Stimulated activated CD8-positive, alpha-beta memory T cell treated with anti-CD3 and anti-CD28 coated beads, Interleukin-12 subunit alpha, Interleukin-12 subunit beta, amount 100 ng/mL, for 4 hours (primary cell): ENCODE measurements at places on chromosomes 11 and 22.

DNA sequence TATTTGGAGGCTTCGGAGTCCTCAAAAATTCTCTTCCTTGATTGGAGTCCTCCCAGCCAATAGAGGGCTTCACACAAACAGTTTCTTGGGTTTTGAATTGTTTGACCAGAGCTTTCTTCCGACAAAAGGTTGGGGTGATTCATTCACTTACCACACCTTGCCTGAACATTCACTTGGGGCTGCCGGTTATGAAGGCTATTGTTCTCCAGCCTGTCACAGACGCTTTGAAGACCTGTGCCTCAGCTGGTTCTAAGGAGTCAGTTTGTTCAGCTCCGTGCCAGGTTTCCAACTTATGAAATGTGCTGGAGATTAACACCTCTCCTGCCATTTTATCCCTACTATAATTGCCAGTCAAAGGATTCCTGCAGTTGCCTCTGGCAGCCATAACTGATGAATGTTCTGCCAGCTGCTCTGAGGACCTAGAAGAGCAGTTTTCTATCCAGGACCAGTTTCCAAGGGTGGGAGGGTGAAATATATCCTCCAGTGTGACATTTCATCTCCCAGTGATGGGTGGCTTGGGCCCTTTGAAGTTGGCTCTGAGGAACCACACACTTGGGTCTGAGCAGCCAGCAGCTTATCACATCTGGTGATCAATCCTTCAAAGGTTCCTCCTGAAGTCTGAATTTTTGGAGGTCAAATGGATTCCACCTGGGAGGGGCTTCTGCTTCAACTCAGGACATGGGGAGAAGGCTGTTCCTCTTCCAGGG is 31.4 kb downstream of the LIMK2 start:
- DNase-seq: no peak

GRCh38 chr11:71490731-71491390 is 36.2 kb upstream of the KRTAP5-7 start:
- DNase-seq: no peak

DNA sequence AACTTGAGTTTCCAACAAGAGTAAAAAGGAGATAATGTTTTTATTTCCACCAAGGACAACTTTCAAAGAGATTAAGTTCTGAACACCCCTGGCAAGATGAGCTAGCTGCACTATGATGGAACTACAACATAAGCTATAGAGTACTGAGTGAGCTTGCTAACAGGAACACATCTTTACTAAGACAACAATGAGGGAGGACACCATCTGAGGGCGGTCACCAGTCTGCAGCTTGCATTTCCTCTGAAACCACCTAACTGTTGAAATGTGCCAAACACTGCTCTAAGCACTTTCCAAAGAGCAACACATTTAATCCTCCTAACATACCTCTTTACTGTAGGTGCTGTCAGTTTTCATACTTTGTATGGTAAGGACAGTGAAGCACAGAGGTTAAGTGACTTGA is 68.4 kb downstream of the TCF20 start:
- DNase-seq: no peak

GRCh38 chr11:34356913-34357700 is 703 bp downstream of the ABTB2 start:
- peak; percentile 18 for DNase-seq

DNA sequence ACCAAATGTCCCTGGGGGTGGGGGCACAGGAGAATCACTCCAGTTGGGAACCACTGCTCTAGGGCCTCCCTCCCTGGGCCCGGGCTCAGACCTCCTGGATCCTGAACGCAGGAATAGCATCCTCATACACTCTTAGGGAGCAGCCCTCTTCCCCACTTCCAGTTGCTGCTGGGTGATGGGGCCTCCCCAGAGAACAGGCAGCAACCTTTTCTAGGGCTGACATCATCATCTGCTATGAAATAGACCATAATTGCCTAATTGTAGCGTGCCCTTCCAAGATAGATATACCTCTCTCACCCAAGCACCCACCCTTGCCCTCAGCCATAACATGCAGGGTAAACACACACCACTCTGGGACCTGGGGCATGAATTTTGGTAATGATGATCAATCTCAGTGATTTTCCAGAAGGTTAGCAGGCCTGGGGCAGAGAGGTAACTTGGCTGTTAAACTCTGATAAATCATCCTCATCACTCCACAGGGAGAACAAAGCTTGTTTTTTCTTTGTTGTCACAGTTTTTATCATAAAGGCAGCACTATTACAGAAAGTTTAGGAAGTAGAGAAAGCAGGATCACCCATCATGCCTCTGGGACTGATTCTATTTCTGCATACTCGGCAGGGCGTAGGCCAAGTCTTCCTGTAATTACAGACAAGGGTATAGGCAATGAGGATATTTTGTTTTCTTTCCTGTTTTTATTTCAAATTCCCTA is 88.3 kb upstream of the PRDM11 start:
- DNase-seq: no peak

DNA sequence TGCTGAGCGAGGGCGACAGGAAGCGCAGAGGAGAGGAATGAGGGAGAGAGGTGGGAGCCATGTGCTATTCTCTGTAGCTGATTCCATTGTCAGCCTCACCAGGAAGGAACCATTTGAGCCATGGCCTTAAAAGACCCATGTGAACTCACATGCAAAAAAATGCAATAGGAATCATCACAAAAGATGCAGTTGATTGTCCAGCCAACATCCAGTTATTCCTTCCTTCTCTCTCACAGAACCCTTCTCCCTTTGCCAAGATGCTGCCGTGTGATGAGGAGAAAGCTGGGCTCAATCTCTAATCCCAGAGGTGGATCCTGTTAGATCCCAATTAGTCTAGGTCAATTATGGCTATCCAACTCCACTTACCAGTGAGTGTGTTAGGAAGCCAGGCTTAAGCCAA is 58.2 kb upstream of the RRAS2 start:
- no peak for DNase-seq

DNA sequence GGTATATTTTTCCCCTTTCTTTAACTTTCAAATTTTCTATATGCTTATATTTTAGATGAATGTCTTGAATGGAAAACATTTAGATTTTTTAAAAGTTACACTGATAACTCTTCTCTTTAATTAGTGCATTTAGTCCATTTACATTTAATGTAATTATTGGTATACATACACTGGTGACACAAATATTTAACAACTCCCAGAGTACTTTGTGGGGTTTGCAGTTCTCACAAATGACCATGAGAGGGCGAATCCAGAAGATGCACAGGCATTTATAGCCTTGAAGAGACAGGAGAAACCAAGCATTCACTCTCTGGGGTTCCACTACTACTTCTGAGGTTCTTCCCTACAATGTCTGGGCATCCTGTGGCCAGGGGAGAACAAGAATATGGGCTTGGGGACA is 125.1 kb downstream of the TIMP3 start:
- DNase-seq: no peak

- no peak for DNase-seq
These were observed 119.5 kb upstream of the NARS2 start for GRCh38 chr11:78694152-78694551.

DNA sequence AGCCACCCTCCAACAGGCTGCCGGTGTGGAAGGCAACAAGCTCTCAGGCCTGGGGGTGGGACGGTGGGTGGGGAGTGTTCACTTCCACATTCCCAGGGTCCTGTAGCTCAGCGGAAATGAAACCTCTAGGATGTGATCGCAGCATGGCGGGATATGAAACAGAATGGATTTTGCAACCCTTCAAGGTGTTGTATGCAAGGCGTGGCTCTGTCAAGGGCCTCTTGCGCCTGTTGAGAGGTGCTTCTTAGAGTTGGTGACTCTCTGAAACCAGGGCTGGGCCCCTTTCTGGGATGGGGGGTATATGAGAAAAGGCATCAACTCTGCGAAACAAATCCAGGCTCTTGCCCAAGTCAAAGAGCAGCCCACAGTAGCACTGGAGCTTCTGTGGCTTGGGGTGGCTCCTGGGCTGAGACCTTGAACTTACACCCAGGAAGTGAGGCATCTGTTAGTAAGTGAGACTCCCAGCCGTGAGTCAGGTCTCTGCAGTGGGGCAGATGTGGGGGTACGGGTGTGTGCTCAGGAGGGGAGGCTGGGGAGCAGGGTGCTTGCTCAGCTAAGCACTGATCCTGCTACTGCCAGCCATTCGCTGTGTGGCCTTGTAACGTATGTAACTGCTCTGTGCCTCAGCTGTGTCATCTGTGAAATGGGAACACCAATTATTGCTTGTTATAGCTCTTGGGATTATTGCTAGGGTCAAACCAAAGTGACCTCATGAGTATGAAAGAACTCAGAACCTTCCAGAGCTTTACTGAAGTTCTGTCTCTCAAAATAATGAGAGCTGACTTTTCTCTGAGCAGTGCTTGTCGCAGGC is 28.3 kb downstream of the NECTIN1 start:
- DNase-seq: no peak

DNA sequence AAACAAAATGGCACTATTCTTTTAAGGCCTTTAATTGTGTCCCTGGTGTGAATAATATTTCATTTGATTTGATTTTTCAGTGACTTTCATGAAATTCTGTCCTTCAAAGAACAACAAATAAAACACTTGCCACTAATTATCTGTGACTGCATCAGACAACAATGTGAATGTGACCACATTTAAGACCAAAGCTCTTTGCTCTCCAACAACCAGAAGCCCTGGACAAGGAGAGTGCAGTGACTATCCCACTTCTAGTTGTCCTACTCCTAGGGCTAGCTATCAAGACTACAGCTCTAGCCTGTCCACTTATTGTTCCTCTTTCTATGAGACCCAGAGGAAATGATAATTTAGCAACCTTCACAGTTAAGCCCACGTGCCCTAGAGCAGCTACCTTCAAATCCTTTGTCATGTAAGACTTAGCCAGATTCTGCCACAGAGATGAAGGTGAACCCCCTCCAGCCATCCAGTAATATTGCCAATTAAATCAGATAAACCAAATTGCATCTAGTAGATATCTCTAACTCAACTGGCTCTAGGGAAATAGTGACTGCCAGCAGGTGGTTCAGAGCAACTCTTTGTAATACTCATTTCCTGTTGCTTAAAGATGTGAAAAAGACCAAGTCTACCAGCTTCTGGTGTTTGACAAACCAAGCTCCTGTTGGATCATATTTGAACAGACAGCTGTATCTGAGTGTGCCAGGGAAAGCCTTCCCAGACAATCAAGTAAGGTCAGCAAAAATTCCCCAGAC is 142.6 kb upstream of the BLID start:
- no peak for DNase-seq

- no peak for DNase-seq
These were observed 68.3 kb upstream of the MYO18B start for GRCh38 chr22:25673713-25674112.

GRCh38 chr11:2899080-2899783 is 13.7 kb upstream of the CDKN1C start:
- DNase-seq: no peak

DNA sequence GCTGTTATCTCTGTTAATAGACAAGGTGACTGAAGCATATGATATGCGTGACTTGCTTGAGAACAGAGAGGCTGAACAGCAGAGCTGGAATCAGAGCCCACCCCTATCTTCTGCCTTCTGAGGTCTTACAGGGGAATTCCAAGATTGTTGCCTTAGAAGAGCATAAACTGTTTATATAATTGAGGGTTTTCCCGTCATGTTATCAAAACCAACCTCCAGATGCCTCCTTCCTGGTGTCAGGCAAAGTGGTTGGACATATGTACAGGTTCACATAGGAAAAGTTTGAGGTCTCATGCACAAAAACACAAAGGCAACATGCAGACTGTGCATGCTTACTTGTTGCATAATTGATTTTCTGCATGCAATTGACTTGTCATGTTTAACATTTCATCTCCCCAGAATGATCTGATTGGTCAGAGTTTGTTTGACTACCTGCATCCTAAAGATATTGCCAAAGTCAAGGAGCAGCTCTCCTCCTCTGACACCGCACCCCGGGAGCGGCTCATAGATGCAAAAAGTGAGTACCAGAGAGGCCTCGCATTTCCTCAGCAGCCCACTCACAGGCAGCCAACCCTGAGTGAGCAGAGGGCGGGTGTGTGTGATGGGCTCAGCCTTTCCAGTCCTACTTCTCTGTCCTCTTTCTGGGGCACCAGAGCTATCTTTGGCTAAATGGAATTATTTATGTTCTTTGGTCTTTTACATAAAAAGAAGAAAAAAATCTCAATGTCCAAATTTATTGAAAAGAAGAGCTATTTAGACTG is 88.9 kb downstream of the BMAL1 start:
- no peak for DNase-seq

GRCh38 chr11:66604155-66604554 is 11.2 kb downstream of the CCS start:
- no peak for DNase-seq

DNA sequence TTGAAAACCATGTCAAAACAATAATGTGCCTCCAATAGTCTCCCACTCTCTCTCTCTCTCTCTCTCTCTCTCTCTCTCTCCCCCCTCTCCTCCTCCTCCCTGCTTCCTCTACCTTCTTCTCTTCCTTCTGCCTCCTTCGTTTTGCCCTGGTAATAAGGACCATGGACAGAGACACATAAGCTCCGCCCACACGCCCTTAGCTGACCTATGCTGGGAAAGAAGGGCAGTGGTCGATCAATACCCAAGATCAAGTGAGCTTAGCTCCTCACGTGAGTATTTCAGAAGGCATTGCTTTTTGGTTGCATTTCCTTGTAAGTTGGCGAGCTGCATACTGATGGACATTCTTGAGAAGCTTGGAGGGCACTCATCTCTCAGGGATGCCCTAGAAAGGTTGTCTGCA is 194.8 kb downstream of the MIAT start:
- no peak for DNase-seq

GRCh38 chr11:9078113-9079086 is 13.0 kb downstream of the SCUBE2 start:
- DNase-seq: no peak

DNA sequence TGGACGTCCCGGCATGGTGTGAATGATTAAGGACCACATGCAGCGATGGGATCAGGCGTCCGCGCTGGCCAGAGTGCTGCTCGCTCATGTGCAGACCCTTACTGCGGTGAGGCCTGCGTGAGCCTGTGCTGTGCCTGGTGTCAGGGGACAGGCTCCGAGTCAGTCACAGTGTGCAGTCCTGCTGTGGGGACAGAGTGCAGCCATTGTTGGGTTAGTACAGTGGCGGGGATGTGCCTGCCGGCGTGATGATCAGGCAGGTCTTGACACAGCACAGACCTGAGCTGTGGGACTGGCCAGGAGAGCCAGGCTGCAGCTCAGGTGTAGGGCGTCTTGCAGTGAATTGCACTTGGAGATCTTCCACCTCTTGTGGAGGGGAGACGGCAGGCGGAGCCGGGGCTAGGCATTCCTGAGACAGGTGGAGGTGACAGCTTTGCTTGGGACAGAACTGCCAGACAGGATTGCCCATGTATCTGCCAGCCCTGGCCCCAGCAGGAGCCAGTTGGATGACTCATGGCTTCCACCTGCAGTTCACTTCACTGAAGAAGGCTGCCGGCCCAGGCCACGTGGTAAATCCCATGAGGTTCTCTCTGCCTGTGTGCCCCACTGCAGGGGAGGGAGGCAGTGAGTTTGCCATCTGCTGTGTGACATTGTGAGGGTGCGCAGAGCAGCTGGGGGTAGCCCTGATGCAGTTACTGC is 17.3 kb downstream of the TRMU start:
- no peak for DNase-seq

DNA sequence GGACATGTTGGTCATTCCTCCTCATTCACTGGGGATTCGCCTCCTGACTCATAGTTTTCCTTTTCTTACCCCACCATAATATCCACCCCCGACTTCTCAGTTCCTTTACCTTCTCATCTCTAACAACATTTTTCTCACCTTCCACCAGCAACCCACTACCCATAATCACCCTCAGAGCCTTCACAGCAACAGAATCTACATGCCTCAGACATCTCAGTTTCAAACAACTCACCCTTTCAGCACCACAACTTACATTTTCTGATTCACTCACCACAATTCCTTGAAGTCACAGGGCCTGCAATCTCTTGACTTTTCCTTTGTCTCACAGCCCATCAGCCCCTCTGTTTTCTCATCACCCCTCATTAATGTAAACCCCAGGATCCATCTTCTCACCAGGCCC is 2.3 kb upstream of the MTNR1B start:
- DNase-seq: no peak

GRCh38 chr11:85896876-85897275 is 41.7 kb downstream of the CCDC83 start:
- DNase-seq: no peak
